ENCODE measurements at places on chromosomes 16 and 17.
A peak's percentile ranks its signal among the peaks of the same experiment; 100 is the strongest.

DNA sequence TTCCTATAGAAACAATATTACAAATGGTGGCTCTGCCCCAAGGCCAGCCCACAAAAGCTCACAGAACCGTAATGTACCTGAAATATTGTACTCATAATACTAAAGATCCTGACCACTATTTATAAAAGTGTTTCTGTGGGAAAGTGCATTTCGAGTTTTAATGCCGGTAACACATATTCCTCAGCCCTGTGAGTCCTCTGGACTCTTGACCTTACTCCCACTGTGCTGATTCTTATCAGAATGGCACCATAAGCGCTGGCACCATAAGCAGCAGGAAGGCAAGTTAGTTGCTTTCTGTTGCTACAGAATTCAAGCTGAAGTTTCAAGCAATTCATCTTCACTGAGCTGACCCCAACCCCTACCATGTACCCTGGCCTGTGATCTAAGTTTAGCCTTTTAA is 36.4 kb upstream of the MED13 start:
- no peaks in the 10 kb centered on the region for H3K27me3 ChIP-seq
- no peak overlapping the region for H3K4me3 ChIP-seq
- H3K4me1 ChIP-seq: no peaks in the 10 kb centered on the region
- H3K27ac ChIP-seq: no peak overlapping the region
- no peak for DNase-seq
- no peaks in the 10 kb centered on the region for H3K36me3 ChIP-seq

- no peak overlapping the region for H3K27ac ChIP-seq
- no peak overlapping the region for H3K4me3 ChIP-seq
- DNase-seq: no peak
- no peaks in the 10 kb centered on the region for H3K27me3 ChIP-seq
These were observed 165.9 kb downstream of the SDK2 start for GRCh38 chr17:73478334-73478733.

GRCh38 chr16:88876942-88877526 is 10.6 kb upstream of the PABPN1L start:
- DNase-seq: no peak
- no peak overlapping the region for H3K27ac ChIP-seq
- no peaks in the 10 kb centered on the region for H3K27me3 ChIP-seq
- H3K4me3 ChIP-seq: no peak overlapping the region

- H3K27ac ChIP-seq: no peak overlapping the region
- H3K4me1 ChIP-seq: peaks cover 30% of the 10 kb centered on the region
- H3K27me3 ChIP-seq: no peaks in the 10 kb centered on the region
These were observed 3.8 kb downstream of the AXIN2 start for GRCh38 chr17:65557349-65558310.

GRCh38 chr17:13405080-13405479 is 196.6 kb downstream of the HS3ST3A1 start:
- no peaks in the 10 kb centered on the region for H3K4me1 ChIP-seq
- H3K27ac ChIP-seq: no peak overlapping the region
- no peaks in the 10 kb centered on the region for H3K36me3 ChIP-seq
- DNase-seq: no peak
- no peak overlapping the region for H3K4me3 ChIP-seq

GRCh38 chr16:61323456-61323855 is 712.8 kb downstream of the CDH8 start:
- no peak overlapping the region for H3K4me3 ChIP-seq
- no peaks in the 10 kb centered on the region for H3K36me3 ChIP-seq
- H3K27me3 ChIP-seq: no peaks in the 10 kb centered on the region

GRCh38 chr17:4908301-4908700 is 5.4 kb upstream of the CHRNE start:
- DNase-seq: no peak
- H3K4me1 ChIP-seq: peaks cover 7% of the 10 kb centered on the region
- no peak overlapping the region for H3K4me3 ChIP-seq
- H3K27ac ChIP-seq: no peak overlapping the region

GRCh38 chr17:17590141-17590751 is 1.3 kb downstream of the PEMT start:
- peak overlapping the region; percentile 47 for H3K27ac ChIP-seq
- no peaks in the 10 kb centered on the region for H3K27me3 ChIP-seq
- H3K36me3 ChIP-seq: no peaks in the 10 kb centered on the region
- DNase-seq: no peak
- H3K4me1 ChIP-seq: peaks cover 53% of the 10 kb centered on the region

DNA sequence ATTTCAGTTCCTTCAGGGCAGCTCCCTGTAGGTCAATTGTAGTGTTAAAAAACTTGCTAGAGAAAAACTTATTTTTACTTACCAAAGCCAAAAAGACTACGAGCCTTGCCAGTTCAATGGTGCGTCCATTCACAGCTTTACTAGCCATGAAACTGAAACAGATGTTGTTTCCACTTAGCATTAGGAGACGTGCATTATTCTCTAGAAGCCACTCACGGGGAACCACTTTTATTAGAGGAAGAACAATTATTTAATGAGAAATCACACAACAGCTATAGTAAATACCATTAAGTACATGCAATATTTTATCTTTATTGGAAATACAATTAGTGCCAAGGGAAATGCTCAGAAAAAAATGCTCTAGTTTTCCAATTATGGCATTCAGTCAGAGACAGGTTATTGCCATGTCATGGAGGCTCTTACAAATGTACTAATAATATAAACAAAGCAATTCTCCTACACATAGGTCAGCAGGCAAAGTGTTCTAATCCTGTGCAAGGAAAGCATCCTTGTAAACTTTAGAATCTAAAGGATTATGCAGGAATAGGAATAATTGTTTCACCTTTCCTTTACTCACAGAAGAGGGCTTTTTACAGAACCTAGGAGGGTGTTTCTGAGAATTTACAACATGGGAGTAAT is 17.4 kb downstream of the LASP1NB start:
- no peaks in the 10 kb centered on the region for H3K4me1 ChIP-seq
- no peak overlapping the region for H3K27ac ChIP-seq
- H3K27me3 ChIP-seq: no peaks in the 10 kb centered on the region
- no peaks in the 10 kb centered on the region for H3K36me3 ChIP-seq
- H3K4me3 ChIP-seq: no peak overlapping the region
- no peak for DNase-seq

DNA sequence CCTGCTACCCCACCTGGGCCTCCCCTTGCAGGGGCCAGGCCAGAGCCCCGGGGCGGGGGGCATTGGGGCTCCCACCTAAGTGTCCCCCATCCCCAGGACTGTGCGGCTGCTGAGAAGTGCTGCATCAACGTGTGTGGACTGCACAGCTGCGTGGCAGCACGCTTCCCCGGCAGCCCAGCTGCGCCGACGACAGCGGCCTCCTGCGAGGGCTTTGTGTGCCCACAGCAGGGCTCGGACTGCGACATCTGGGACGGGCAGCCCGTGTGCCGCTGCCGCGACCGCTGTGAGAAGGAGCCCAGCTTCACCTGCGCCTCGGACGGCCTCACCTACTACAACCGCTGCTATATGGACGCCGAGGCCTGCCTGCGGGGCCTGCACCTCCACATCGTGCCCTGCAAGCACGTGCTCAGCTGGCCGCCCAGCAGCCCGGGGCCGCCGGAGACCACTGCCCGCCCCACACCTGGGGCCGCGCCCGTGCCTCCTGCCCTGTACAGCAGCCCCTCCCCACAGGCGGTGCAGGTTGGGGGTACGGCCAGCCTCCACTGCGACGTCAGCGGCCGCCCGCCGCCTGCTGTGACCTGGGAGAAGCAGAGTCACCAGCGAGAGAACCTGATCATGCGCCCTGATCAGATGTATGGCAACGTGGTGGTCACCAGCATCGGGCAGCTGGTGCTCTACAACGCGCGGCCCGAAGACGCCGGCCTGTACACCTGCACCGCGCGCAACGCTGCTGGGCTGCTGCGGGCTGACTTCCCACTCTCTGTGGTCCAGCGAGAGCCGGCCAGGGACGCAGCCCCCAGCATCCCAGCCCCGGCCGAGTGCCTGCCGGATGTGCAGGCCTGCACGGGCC is 1.9 kb downstream of the WFIKKN1 start:
- H3K27ac ChIP-seq: no peak overlapping the region
- no peak for DNase-seq
- H3K4me3 ChIP-seq: no peak overlapping the region
- peaks cover 33% of the 10 kb centered on the region for H3K4me1 ChIP-seq
- no peaks in the 10 kb centered on the region for H3K36me3 ChIP-seq

DNA sequence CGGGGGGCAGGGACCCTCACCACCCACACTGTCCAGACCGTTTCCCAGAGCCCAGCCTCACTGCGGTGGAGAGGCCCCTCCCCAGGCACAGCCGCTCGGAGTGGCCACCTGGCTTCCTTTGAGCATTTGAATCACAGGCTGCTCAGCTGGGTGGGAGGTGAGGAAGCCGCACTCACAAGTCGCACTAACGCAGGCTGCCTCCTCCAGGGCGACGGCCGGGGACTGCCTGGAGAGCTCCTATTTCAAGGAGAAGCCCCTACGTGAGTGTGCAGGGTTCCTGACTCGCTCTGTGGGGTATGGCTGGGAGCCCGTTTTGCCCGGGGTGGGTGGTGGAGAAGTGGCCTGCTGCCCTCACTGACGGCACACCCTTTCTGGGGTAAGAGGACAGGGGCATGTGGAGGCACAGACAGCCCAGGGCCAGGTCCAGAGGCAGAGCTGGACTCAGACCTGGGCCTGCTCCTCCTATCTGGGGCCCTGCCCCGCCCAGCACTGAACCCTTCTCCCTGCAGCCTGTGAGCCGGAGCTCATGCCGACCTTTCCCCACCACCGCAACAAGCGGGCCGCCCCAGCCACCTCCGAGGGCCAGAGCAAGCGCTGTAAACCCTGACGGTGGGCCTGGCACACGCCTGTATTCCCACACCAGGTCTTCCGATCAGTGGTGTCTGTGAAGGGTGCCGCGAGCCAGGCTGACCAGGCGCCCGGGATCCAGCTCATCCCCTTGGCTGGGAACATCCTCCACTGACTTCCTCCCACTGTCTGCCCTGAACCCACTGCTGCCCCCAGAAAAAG is 6.2 kb downstream of the SPATA2L start:
- no peaks in the 10 kb centered on the region for H3K27me3 ChIP-seq
- H3K4me1 ChIP-seq: peaks cover 4% of the 10 kb centered on the region
- H3K4me3 ChIP-seq: no peak overlapping the region
- no peak overlapping the region for H3K27ac ChIP-seq
- no peaks in the 10 kb centered on the region for H3K36me3 ChIP-seq

- H3K36me3 ChIP-seq: no peaks in the 10 kb centered on the region
- no peak overlapping the region for H3K4me3 ChIP-seq
- H3K27ac ChIP-seq: no peak overlapping the region
These were observed 29.6 kb downstream of the CLUAP1 start for GRCh38 chr16:3530371-3530914.

- no peak overlapping the region for H3K4me3 ChIP-seq
- no peak overlapping the region for H3K27ac ChIP-seq
- DNase-seq: no peak
- H3K36me3 ChIP-seq: no peaks in the 10 kb centered on the region
- H3K27me3 ChIP-seq: no peaks in the 10 kb centered on the region
These were observed 57.6 kb upstream of the SOX9 start for GRCh38 chr17:72063262-72063661.

DNA sequence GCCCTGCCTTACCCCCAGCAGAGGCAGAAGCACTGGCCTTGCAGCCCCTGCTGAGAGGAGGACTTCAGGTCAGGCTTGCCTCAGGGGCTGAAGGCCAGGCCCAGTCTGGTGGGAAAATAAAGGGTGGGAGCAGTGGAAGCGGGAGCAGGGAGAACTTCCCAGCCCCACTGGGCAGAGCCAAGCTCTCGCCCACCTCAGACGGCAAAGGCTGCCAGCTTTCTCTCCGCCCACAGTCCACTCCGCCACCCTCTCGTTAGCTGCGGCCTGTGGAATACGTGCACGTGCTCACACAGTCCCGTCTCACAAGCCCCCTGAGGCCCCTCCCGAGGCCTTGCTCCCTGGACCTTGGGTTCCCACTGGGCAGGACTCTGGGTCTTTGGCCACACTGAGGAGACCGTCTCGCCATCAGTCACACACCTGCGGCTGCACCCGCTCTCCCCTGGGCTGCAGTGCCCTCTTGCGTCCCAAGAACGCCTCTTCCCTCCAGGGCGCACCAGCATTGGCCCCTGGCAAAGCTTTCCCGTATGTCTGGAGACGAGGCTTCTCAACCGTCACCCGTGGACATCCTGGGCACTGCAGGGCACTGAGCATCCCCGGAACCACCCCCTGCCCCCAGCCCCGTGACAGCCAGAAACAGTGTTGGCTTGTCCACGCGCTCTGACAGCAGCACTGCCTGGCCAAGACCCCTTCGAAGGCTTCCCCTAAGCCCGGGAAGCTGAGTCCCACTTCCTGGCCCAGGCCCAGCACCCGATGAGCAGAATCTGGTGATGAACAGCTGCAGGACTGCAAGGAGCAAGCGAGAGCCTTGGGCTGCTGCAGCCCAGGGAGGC is 8.3 kb downstream of the MRPL28 start:
- no peak overlapping the region for H3K27ac ChIP-seq
- H3K4me3 ChIP-seq: no peak overlapping the region
- H3K4me1 ChIP-seq: no peaks in the 10 kb centered on the region
- no peaks in the 10 kb centered on the region for H3K27me3 ChIP-seq
- DNase-seq: peak; percentile 83

- H3K4me1 ChIP-seq: peaks cover 7% of the 10 kb centered on the region
- peak within 1 kb of the TSS; percentile 88 for H3K27ac ChIP-seq
- DNase-seq: peak; percentile 99
- H3K27me3 ChIP-seq: no peaks in the 10 kb centered on the region
- H3K36me3 ChIP-seq: no peaks in the 10 kb centered on the region
- peak within 1 kb of the TSS; percentile 79 for H3K4me3 ChIP-seq
These were observed at the start of the genes C17orf67 and DGKE for GRCh38 chr17:56833809-56834379. TSS of gene C17orf67 (minus strand) at chr17:56833920. CDS start at chr17:56815810, 18,110 bp downstream. TSS of gene DGKE (plus strand) at chr17:56834151. CDS start at chr17:56834796, 645 bp downstream.

DNA sequence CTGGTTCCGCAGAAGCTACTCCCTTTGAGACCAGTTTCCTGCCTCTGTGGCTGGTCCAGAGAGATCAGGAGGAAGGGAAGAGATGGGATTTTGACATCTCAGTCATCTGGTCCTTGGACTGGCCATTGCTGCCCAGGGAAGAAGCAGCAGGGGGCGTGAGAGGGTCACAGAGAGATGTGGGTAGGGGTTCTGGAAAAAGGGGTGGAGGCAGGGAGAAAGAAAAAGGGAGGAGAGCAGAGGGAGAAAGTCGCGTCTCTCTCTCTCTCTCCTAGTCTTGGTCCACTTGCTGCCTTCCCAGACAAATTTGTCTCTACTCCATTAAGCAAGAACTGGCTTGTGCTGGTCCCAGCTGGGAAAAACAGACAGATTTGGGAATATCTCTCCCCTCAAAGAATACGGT is 4.4 kb downstream of the SHBG start:
- H3K4me1 ChIP-seq: peaks cover 7% of the 10 kb centered on the region
- H3K27me3 ChIP-seq: no peaks in the 10 kb centered on the region
- DNase-seq: peak; percentile 64
- no peaks in the 10 kb centered on the region for H3K36me3 ChIP-seq
- H3K27ac ChIP-seq: no peak overlapping the region

Data from testis (tissue), 5 donors.